SIG-M5 (cell line): ENCODE measurements at places on chromosomes 7 and 10.
A peak's percentile ranks its signal among the peaks of the same experiment; 100 is the strongest.

- no peak for DNase-seq
Observed at GRCh38 chr10:25758041-25758457, 176.0 kb upstream of the MYO3A start.

- DNase-seq, result no peak
Observed at GRCh38 chr10:48439031-48439430, 132.6 kb downstream of the MAPK8 start.

DNA sequence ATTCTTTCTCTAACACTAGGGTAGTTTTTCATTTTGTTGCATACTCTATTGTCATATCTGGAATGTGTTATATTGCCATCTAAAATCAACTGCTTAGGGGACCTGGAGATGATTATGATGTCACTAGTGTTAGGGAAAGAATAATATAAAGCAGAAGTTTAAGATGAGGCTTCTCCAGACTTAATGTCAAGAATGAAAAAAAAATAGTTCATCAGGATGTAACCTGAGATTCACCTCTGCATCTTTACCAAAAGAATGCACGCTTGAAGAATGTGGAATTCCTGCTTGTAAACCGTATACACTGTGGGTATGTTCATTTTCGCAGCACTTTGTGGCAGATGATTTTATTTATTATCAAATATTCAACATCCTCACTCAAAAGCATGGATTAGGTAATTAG, 184.6 kb downstream of the ST7 start:
- no peak for DNase-seq

DNA sequence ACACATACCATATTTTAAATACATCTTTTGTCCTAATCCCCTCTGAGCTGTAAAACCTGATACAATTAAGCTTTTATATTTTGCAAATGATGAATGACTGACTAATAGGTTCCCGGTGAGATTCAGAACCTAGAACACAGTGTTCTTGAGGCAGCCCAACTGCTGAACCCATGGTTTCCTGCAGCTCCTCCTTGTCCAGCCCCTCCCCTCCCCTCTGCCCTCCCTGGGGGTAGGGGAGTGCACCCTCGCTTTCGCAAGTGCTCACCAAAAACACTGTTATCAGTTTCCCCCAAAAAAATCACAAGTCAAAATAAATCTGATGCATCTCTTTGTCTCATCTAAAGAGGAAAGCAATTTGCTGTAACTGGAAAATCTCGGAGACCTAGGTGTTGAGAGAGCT, 602.8 kb downstream of the KCNMA1 start:
- DNase-seq, result no peak

DNA sequence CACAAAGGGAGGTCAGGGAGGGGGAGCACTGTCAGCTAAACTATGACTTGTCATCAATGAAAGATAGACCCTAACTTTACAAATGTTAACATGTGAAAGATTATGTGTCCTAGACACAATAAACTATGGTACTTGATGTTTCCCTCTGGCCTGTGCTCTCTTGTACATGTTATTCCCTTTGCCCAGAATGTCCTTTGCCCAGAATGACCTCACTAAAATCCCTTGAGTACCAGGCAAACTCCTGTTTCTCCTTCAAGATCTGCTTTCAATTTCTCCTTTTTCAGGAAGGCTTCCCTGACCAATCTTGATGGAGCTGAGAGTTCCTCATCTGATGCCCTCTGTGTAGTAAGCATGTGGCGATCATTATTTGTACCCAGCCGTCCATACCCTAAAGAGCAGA, 143.1 kb downstream of the ZNF365 start:
- no peak for DNase-seq

GRCh38 chr10:94282369-94282768, 80.4 kb downstream of the NOC3L start:
- no peak for DNase-seq

DNA sequence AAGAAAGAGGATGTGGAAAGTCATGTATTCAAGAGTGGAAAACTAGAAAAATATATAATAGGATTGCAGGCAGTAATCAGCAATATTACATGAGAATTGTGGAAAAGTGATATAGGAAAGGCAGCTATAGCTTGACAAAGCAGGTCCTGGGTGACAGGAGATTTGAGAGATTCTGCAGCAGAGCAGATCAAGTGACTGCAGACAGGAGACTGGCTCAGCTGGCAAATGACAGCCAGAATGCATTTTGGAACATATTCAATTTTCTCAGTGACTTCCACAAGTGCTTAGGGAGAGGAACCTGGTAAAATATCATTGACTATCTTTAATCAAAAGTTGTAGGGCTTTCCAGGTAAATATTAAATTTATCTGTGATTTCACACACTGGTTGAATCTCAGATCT, 260.5 kb upstream of the CACNA2D1 start:
- DNase-seq, result no peak

DNA sequence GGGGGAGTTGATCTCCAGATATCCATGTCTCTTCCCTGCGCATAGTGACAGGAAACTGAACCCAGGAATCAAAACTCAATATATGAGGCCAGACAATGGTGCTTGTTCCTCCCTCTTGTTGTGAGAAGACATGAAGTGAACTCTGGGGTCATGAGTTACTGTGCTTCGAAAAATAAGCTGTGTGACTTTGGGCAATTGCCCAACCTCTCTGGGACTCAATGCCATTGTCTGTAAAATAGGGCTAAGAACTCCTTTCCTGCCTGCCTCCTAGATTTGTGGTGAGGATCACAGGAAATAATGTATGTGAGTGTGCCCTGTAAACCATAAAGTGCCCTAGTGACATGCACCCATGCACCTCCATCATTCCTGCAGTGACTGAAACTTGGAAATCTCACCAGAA, 48.4 kb downstream of the SYPL1 start:
- no peak for DNase-seq

DNA sequence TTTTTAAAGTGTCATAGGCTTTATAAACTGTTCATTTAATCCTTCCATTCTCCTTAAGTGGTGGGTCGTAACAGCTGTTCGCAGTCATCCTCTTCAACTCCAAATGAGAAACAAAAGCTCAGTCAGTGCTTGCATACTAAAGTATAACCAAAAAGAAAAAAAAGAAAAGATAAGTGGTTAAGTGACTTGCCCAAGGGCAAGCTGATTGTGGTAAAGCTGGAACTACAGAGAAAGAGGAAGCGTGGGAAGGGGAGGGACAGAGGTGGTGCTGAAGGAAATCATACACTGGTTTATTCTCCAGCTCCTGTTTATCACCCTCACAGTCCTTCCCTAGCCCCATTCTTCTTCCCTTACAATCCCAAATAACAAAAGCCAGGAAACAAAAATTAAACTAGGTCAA, 29.6 kb downstream of the IDE start:
- peak; percentile 69 for DNase-seq

- DNase-seq, result no peak
Observed at GRCh38 chr10:114730291-114730690, 72.2 kb upstream of the ABLIM1 start.

- no peak for DNase-seq
Observed at GRCh38 chr7:42053834-42054233, 183.2 kb downstream of the GLI3 start.

GRCh38 chr10:7483848-7484247, 73.0 kb upstream of the SFMBT2 start:
- DNase-seq, result no peak

DNA sequence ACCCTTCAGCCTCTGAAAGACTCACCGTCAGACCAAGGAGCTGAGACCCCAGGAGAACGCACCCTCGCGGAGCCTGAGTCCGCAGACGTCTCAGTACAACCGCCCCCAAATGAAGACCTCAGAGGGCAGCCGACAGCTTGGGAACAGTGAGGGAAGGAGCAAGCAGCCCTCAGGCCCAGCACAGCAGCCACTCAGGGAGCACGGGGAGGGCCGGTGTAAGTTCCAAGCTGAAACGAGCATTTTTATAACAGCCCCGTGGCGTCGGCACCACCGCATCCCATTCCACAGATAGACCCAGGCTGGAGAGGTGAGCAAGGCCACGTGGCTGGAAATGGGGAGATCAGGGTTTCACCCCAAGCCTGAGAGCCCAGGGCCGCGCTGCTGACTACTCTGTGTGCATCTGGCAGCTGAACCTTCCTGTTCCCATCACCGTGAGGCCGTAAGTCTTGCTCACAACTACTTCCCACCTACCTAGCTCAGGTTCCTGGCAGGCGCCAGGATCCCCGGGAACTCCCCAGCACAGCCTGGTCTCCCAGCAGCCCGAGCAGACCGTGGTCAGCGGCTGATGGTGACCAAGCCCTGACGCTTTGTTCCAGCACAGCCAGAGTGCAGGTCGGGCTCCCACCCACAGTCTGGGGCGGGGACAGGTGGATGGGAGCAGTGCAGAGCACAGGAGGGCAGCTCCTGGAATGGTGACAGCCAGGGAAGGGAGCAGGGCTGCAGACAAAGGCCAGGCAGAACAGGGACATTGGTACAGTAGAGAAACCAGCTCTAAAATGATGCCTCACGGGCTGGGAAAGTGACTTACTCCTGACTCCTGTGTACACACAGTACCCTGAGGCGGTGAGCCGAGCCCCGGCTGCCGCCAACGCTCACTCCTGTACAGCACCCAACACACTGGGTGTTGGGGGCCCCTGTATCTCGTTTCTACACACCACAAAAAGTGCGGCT, 6.1 kb upstream of the NOM1 start:
- no peak for DNase-seq

DNA sequence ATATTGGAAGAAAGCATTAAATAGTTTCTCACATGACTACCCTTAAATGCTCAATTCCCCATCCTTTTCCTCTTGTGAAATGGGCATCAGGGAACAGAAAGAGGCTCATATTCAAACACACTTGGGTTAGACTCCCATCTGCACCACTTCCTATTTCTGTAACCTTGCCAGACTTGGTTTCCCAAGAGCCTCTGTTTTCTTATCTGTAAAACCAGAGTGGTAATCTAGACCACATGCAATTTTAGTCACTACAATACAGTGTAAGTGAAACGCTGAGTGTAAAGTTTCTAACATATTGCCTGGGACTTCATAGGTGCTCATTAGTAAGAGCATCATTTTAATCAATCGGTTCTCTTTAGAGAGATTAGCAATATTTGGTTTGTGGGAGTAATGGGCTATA, 136.3 kb downstream of the SORCS1 start:
- DNase-seq, result no peak

GRCh38 chr7:30664184-30664885, 17.9 kb downstream of the CRHR2 start:
- no peak for DNase-seq

- DNase-seq, result no peak
Observed at GRCh38 chr7:95478272-95479037, 7.3 kb upstream of the ASB4 start.

- no peak for DNase-seq
Observed at GRCh38 chr10:100874702-100875483, 37.9 kb upstream of the SLF2 start.

DNA sequence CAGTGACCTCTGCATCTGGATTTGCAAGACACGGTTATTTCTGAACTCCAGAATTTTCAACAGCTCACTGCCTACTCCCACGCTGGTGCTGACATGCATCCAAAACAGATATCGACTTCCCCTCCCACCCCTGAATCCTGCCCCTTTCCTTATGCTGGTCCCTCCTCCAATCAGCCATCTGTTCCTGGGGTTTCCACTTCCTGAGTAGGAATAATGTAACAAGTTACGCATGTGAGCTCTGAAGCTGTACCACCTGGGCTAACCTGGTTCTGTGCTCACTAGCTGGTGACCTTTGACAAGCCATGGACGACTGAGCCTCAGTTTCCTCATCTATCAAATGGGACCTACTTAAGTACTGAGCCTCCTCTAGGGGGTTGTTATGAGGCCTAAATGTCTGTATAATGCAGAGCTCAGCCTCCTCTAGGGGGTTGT, 1.7 kb upstream of the NCAPG2 start:
- no peak for DNase-seq

DNA sequence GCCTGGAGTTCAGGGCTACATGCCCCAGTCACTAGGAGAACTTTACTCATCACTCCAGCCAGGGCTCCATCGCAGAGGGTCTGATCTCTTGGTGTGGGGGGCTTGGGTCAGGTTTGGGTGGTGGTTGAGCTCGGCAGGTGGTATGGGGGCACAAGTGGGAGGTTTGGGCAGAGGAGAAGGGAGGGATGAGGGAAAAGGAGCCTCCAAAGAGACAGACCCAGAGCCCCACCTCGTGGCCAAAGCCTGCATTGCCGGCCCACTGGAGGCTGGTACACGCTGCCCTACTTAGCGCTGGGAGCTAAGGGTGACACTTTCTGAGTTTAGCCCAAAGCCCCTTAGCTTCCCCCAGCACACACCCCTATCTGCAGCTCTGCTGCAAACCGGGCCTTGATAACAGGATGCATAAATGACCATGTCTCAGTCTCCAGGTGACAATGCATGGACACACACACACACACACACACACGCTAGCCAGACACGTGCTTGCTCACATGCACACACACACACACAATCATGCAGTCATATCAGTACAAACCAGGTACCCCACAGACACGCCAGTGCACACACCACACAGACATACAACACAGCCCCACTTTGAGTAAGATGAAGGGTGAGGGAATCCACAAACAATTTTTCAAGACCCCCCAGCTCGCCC, 14.7 kb downstream of the LZTS2 start:
- no peak for DNase-seq

GRCh38 chr7:36545291-36545690, 155.6 kb downstream of the ANLN start:
- no peak for DNase-seq

DNA sequence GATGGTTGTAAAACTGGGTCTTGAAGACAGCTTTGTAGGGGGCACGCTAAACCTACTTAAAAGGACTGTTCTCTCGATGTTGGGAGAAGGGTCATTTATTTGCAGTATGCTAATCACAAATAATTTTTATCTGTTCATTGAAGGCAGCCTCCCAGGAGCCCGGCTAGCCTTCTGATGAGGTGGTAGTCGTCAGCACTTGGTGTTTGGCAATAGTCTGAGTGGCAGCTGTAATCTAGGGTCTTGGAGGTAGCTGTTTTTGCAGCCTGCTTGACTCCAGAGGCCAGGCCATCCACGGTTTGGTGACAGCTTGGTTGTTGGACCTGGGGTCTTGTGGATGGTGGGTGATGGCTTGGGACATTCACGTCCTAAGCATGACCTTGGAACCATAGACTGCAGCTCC, 2.2 kb downstream of the GTF2IRD1 start:
- DNase-seq, result no peak

GRCh38 chr10:13871011-13871410, 284.2 kb downstream of the PRPF18 start:
- DNase-seq, result no peak

DNA sequence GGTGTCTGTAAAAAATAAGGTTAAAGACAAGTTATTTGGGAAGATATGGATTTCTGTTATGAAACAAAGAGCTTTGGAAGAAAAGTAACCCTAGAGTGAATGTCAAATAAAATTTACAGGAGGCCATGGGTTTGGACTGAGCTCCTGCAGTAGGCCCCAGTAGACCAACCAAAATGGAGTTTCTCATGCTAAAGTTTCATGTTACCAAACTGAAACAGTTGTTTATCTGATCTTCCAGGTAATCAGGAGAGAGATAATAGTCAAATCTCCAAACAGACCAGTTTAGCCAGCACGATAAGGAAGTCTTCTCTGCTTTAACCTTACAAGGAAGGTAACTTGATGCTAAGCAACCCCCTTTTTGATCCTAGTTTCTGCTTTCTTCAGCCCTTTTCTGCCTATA, 60.7 kb upstream of the ICA1 start:
- no peak for DNase-seq

GRCh38 chr7:116786791-116787443, 75.5 kb upstream of the CAPZA2 start:
- no peak for DNase-seq
